ENCODE measurements at places on chromosomes 12 and 14.

DNA sequence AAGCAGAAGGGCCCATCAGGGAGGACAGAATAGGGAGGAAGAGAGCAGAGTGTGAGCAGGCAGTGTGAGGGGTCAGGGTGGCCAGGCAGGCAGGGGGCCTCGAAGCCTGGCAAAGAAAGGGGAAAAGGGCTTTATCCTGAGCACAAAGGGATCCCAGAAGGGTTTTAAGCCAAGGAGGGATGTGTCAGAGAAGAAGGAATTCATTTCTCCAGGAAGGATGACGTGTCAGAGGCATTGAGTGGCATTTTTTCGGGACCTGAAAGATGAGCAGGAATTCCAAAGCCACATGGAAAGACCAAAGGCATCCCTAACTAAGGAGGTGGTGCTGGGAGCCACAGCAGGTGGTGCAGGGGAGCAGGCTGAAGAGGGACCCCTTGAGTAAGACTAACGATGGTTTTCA lies 132.1 kb downstream of the DICER1 start:
- no peak for DNase-seq

- no peak for DNase-seq
These were observed 46.6 kb downstream of the SUSD6 start for GRCh38 chr14:69657950-69658355.

- no peak for DNase-seq
These were observed 48.5 kb upstream of the CPM start for GRCh38 chr12:68981516-68981915.

GRCh38 chr14:75542588-75543091 lies 20.4 kb downstream of the BATF start:
- no peak for DNase-seq

DNA sequence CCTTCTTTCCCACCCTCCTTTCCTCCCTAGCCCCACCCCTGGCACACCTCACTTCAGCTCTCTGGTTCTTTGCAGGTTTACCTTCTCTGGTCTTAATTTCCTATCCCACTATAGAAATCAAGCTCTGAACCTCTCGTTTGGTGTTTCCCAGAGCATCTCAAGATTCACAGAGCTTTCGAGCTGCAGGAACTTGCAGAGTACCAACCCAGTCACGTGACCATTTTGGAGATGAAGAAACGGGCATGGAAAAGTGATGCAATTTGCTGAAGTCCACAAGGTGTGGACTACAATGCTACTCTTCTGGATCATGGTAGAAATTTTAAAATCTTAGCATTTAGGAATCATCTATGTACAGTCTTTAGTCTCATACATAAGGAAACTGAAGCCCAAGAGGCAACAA lies 205.8 kb downstream of the NTF3 start:
- no peak for DNase-seq

DNA sequence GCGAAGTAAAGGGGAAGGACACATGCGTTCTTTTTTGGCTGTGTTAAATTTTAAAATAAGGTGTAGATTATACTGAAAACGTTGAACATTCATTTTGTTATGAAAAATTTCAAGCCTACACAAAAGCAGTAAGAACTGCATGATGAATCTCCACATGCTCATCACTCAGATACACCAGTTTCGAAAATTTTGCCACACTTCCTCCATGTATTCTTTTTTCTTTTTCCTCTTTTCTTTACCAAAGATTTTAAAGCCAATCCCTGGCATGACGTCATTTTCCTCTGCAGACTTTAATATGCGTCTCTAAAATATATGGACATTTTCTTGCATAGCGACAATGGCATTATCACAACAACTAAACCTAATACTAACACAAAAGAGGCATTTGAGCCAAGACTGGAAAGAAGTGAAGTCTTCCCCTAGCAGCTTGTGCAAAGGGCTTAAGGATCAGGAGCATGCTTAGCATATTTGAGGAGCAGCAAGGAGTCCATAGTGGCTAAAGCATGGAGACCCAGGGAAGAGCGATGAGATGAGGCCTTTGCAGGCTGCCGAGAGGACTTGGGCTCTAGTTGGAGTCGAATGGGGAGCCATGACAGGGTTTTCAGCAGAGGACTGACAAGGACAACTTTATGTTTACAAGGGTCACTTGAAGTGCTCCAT lies 111.9 kb downstream of the ERC1 start:
- no peak for DNase-seq

DNA sequence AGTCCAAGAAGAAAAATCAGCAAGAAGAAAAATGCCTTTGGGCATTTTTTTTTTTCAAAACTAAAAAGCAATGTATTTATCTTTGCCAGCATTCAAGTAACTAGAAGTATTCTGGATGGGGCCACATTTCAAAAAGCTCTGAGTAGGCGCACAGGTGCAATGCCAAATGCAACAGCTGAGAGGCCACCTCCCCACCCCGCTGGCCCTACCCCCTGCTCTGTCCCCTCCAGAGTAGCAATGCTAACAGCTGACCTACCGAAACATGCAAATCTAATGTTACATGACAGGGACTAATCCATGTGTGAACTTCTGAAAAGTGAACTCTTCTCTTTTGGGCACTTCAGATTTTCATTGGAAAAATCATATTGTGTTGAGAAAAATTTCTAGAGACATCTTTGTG lies 153.7 kb upstream of the SLC38A2 start:
- DNase-seq = no peak

DNA sequence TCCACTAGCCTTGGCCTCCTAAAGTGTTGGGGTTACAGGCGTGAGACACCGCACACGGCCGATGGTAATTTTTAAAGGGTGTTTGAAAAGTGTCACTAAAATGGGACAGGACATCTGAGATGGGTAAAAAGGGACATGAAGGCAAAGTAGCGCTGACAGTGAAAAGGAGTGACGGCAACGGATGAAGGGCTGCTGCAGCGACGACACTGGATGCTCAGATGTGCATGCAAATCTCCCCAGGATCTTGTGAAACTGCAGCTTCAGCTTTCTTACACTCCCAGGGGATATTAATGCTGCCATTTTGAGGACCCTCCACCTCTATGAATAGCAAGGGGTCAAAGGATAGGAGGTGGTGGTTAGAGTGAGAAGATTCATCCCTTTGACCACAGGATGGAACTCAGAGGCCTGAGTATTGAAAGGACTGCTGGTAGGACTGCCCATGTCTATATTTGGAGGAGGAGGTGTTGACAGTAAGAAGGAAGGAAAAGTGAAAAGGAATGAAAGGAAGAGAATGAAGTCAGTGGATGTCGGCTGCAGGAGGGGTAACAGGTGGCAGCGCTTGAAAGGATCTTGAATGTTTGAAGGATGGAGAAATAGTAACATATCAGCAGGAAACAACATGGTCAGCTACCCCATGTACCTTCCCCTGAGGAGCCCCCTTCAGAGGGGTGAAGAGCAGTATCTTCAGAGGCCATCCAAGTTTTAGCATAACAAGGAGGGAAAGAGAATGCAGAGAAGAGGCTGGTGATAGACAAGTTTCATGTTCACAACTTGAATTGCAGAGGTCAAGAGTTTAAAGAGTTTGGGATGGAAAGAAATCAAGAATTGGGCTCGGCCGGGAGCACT lies 37.1 kb downstream of the CLIP1 start:
- DNase-seq = no peak

GRCh38 chr14:80587096-80587724 lies 354.3 kb downstream of the CEP128 start:
- DNase-seq = no peak

- no peak for DNase-seq
These were observed 62.2 kb downstream of the IFNG start for GRCh38 chr12:68097386-68097785.

DNA sequence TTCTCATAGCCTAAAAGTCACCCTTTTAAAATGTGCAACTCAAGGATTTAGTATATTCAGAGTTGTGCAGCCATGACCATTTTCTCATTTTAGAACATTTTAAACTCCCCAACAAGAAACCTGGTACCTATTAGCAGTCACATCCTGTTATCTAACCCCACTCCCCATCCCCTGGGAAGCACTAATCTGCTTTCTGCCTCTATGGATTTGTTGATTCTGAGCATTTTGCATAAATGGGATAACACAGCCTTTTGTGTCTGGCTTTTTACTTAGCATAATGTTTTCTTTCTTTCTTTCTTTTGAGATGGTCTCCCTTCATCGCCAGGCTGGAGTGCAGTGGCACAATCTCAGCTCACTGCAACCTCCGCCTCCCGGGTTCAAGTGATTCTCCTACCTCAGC lies 38.6 kb upstream of the YY1 start:
- DNase-seq = no peak

- no peak for DNase-seq
These were observed 291.1 kb upstream of the TBX3 start for GRCh38 chr12:114974826-114975639.

DNA sequence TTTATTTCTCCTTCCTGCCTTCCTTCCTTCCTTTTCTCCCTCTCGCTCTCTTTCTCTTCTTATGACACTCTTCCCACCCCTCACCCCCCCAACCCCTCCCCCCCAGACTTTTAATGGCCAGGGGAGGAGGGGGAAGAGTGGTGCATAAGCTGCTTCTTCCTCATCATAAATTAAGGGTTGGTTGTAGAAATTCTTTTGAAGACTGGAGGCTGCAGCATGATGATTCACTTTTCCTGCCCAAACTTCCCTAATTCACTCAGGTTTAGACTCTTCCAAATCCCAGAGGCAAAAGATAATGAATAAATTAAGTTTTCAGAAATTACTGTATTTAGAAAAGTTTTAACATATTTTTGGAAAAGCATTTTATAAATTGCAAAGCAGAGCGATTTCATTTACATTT lies 58.2 kb downstream of the GRIP1 start:
- DNase-seq = no peak

DNA sequence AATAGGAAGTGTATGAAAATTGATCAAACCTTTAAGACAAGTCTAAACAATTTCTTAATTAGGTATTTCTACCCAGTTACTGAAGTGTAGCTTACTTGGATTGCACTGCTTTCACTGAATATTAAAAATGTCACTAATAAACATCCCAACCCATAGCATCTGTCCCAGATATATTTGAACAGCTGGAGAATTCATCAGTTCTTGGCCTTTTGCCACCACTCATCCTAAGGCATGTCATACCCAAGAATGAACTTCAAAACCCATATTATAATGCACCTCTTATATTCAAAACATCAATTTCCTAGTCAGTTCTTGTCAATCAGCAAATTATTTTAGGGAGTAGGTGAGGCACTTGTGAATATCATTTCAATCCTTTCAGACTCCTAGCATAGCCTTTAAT lies 392.3 kb downstream of the PAWR start:
- no peak for DNase-seq

DNA sequence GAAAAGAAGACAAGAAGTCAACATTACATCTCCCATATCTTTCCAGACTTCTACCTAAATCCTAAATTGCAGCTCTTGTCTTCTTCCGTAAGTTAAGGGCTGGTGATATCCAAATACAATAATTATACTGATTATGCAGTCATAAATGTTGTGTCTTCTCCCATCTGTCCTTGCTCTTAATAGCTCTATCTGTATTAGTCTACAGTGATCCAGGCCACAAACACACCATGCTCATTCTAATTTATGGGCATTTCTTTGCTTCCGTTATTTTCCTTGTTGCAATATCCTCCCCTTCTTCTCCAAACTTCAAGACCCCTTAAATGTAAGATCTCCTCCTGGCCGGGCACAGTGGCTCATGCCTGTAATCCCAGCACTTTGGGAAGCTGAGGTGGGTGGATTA lies 3.7 kb upstream of the MDP1 start:
- no peak for DNase-seq

DNA sequence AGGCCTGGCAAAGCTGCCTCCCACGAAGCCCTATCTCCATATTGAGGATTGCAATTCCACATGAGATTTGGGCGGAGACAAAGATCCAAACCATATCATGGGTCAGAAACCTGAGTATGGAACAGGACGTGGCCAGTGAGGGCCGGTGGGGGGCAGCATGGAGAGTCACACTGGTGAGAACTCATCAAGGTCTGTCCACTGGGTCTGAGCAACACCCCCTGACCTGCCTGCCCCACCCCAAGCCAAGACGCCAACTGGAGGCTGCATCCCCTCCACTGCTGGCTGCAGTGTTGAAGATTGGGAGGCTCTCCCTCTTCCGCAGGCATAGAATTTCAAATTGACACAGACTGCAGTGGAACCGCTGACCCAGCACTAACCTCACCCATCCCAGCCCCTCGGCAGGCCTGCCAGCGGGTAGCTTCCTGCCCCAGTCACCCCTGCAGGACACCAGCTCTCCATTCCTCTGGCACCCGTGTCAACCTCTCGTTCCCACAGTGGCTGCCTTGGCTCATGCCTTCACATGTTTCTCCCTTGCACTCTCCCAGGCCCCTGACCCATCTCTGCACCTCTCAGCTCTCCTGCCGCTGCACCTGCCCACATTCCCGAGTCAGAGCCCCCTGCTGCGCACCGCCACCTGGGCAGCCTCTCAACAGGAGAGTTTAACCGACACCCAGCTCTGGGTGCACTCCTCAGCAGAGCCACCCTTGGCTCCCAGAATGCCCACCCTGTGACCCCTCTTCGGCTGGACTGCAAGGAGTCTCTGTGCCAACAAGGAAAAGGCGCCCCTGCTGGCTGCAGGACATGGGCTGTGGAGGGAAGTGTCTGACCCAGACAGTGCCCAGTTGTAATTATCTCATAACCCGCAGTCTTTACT lies 45.2 kb upstream of the PPP2R5C start:
- no peak for DNase-seq

DNA sequence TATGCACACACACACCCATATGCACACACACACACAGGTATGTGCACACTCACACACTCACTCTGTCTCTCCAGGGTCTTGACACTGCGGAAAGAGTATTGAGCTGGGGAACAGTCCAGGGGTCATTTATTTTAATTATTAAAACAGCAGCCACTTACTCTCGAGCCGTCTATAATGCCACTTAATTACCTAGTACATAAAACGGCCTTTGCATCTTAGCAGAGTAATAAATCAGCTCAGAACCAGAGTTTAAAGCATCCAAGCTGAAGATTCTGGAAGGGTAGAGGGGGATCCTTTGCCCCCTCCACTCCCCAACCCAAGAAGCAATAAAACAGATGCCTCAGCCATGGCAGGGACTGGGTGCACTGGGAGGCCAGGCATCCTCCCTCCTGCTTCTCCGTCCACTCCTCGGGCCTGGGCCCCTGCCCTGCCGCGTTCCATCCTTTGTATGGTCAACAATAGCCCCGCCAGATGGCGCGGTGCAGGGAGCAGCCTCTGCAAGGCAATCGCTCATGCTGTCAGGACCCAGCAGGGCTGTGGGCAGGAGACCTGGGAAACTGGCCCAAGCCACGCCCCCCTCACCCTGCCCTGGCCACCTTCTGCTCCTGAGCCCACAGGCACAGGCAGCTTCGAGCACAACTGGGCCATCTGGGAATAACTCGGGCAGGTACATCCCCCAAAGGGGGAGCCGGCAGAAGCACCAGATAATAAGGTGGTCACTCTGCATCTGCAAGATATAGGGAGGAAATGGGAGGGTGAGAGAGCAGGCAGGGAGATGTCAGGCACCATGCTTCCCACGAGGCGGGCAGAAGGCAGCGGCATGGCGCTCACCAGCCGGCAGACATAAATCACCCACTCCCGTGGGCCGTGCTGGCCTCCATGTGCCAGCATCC lies 40.9 kb downstream of the CCDC85C start:
- no peak for DNase-seq

DNA sequence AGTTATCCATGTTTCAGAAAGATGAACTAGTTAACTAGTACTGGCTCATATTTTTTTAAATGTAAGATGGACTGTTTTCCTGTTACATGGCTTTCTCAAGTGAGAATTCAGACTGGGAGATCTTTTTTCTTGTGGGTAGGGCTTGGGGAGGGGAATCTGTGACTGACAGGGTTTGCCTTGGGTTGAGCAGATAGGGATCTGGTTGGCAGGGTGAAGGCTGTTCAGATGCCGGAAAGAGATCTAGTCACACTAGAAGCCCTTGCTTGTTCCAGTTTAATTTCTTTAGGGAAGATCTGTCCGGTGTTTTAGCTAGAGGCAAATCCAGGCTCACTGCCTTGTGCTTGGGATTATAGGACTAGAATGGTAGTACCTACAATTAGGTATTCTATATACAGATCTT lies 63.2 kb downstream of the FBXO33 start:
- DNase-seq = no peak

Data from NCI-H1436 treated with DMSO at 0.1 percent for 48 hours (cell line).